Epithelial cell of proximal tubule (primary cell): ENCODE measurements at places on chromosomes 12 and 14. TPM values are rescaled to one million over a fixed set of nuclear protein-coding genes. Genes with fewer than 3 reads are reported as not detected.

DNA sequence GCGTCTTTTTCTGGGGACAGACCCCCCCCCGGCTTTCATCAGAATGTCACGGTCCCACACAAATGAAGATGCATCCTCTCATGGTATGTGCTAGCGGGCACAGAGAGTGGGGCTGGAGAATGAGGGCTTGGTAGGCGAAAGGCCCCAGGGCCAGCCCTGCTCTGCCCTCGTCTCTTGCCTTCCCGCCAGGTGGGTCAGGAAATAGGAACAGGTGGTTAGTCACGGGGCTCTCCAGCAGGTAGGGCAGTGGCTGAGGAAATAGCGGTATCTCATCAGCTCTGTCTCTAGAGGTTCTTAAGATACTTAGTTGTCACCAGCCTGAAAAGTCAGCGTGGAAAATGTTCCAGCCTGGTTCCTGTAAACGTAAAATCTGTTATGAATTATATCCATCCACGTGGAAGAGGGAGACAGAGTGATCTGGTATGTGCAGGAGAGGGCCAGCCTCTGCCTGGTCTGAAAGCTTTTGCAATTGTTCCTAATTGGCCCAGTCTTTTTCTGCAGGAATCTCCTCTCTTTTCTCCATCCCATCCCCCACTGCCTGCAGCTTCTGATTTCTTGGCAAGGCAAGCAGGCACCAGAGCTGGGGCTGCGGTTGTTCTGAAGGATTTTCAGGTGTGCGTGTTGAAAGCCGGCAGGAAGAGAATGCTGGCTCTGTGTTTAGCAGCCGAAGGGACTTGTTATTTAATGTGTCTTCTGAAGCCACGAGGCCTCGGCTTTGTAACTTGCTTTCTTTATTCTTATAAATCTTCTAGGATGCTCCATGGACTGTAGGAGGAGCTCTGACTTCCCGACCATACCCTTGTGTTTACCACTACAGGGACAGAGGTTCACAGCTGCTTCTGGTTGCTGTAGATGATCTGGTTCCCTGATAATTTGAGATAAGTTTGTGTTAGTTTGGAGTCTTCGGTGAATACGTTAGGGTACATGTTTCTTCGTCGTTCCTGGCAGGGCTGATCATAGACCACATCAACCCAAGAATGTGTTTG lies 131.1 kb downstream of the CACNA1C start:
- no peak for DNase-seq

GRCh38 chr14:63555572-63555971 lies 12.4 kb upstream of the PPP2R5E start:
- DNase-seq: no peak

TMEM229B gene
- total RNA-seq: 0.14 and 2.2 TPM in 2 replicates

GLIPR1 gene
- 39.6 and 50.4 TPM in 2 replicates for total RNA-seq

- DNase-seq: no peak
Observed at GRCh38 chr14:36843410-36843809, 181.8 kb downstream of the PAX9 start.
